Colonic mucosa (tissue), 4 donors: ENCODE measurements at places on chromosomes 5 and 9.

GRCh38 chr5:69416180-69416579 is 1.3 kb downstream of the MARVELD2 start:
- no peak for DNase-seq

DNA sequence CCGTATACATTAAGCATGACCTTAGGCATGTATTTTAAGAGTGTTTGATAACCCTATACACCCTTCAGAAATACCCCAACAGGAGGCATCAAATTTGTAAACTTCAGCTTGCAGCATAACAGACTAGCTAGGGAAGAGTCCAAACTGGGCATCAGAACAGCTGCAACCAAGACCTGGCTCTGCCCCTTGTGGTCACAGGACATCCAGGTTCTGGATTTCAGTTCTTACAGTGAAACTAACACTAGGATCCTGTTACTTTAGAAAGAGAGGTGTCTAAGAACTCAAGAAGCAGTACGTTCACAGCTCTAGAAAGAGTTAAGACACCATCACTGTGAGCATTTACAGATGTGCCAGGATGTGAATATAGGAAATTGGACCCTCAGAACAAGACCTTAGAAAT is 229.8 kb downstream of the BNC2 start:
- DNase-seq, result no peak

- DNase-seq, result no peak
These were observed 60.3 kb downstream of the UBE2QL1 start for GRCh38 chr5:6508931-6509330.

DNA sequence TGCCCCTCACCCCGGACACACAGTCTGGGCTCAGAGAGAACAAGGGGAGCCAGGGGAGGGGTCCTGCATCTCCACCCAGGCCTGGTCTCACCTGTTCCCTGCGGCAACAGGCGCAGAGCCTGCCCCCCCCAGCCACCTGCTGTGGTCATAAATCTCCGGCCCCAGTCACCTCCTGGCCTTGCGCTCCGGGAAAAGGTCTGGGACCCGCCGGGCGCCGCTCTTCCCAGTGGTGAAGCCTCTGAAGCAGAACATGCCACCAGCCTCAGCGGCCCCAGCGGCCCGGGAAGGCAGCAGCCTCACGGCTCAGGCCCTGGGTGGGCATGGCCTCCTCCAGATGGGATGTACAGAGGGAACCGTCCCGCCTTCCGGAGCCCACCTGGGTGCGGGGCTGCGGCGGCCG is 20.6 kb downstream of the NOTCH1 start:
- no peak for DNase-seq

- DNase-seq, result no peak
These were observed 31.6 kb downstream of the RGMB start for GRCh38 chr5:98805070-98805469.

DNA sequence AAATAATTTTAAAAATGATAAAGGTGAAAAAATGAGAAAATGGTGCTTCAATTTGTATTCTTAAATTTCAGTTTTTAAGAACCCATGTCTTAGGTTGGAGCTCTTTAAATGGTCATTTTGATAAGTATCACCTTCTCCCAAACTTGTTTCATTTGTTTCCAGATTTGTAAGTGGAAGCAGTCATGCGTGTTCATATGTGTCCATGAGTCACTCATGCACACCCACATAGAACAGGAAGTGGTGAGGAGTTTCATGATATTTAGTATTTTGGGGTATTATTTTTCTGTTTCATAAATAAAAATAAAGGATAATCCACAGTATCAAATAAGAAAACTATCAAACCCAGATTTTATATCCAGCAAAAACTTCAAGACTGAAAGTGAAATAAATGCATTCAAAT is 570.4 kb upstream of the ST8SIA4 start:
- DNase-seq, result no peak

DNA sequence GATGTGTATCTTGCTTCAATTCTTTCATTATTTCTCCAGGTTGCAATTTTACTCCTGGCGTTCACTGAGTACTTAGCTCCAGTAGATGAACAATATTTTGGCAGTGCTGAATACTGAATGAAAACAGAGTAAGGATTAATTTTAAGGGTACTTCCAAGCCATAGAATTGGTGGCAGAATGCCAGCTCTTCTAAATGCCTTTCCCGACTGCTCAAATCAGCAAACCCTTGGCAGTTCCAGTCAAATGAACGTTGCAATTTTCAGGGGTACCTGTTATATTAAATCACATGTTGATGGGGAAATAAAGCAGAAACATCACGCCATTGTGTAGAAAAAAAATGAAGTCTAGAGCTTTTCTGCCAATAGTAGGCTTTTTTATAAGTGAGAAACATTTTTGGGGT is 282.4 kb upstream of the RPS23 start:
- no peak for DNase-seq

DNA sequence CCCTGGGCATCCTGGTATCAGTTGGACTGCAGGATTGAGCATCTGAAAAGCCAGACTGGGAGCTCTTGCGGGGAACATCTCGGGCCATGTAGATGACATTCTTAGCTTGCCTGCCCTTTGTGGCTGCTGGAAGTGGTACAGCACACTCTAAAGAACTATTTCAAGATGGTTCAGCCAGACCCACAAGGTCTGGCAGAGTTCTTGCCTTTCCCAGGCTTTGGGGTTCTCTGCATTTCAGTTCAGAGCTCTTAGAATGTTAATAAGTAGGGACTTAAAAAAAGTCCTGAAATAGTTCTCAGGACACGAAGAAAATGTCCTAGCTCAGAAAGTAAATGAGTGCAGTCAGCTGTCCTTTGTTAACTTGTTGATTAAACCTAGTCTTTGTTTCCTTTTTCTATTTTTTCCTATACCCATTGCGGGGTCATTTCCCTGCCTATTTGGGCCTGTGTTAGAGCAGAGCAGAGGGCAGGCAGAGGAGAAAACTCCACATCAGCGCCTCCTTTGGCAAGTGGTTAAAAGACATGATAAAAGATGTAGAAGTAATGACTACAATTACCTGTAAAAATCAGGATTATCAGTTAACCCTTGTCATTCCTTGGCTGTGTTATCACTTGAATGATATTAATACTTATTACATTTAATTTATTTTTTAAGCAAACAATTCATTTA is 291.5 kb downstream of the ZSWIM6 start:
- no peak for DNase-seq

DNA sequence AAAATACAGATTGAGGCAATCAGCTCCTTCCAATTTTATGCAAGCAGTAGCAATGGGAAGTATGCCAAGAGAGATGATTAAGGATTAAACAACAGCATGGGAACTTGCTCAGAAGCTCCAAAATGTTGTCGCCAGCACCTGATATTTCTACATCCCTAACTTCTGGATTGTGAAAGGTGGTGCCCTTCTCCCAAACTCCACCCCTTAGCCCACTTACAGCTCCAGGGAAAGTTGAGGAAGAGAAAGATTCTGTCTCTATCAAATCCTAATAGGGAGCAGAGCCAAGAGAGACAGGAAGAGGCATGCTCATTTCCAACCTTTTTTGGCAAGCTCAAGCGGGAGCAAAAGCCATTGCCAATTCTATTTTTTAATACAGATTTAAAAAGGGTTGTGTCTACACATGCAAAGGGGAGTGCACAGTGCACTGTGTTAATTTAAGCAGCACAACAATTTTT is 92.4 kb upstream of the NR3C1 start:
- no peak for DNase-seq

GRCh38 chr9:21154018-21154608 is 12.3 kb downstream of the IFNA21 start:
- no peak for DNase-seq

DNA sequence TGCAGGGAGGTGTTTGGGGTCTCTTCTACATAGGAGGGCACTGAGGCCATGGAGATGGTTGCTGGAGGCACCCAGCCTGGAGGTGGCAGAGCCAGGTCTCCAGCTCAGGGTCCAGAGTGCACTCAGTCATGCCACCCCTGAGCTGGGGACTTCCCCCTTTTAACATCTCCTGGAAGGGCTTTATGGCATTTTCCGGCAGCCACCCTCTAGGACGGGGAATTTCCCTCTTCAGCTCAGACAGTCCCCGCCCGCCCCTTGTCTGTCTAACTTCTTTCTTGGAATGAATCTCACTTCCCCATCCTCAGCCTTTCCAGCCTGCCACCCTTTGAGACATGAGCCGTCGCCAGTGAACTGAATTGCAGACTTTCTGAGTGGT is 49.9 kb downstream of the COL15A1 start:
- DNase-seq, result peak; percentile 49

- no peak for DNase-seq
These were observed 7.9 kb upstream of the RFESD start for GRCh38 chr5:95638632-95639031.

DNA sequence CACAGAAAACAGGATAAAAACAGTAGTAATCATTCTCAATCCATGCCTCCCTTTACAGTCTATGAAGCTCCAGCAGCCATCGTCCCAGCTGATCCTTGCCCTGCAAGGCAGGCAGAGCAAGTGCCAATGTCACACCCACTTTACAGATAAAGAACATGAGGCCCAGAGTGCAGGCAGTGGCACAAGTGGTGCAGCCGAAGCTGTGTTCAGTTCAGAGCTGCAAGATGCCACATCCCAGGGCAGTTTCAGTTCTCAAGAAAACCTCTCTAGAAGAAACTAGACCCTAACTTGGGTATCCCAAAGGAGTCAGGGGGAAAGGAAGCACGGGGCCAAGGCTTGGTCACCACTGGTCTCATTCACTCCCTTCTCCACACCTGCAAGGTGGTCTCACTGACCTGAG is 34.6 kb upstream of the CPLX2 start:
- no peak for DNase-seq

DNA sequence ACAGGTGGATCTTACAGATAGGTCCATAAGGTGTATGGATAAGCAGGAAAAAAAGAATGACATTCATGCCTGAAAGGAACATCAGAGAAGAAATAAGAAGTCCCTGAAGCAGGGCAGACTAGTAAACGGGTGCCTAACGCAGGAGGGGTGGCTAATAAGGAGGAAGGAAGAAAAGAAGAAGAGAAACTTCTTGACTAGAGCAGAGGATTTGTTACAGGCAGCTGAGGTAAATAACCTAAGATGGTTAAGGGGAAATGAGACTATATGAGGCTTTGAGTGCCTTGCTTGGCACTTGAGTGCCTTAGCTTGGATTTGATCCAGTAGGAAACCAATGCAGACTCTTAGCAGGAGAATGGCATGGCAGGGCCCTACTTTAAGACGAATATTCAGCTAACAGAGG is 313.5 kb upstream of the PDE4D start:
- DNase-seq, result no peak

GRCh38 chr5:135399794-135400542 is 937 bp upstream of the MACROH2A1 start:
- DNase-seq, result no peak

GRCh38 chr5:52990528-52990925 is 1.4 kb downstream of the ITGA2 start:
- no peak for DNase-seq

- no peak for DNase-seq
These were observed 152.6 kb downstream of the MED27 start for GRCh38 chr9:131927091-131927490.

DNA sequence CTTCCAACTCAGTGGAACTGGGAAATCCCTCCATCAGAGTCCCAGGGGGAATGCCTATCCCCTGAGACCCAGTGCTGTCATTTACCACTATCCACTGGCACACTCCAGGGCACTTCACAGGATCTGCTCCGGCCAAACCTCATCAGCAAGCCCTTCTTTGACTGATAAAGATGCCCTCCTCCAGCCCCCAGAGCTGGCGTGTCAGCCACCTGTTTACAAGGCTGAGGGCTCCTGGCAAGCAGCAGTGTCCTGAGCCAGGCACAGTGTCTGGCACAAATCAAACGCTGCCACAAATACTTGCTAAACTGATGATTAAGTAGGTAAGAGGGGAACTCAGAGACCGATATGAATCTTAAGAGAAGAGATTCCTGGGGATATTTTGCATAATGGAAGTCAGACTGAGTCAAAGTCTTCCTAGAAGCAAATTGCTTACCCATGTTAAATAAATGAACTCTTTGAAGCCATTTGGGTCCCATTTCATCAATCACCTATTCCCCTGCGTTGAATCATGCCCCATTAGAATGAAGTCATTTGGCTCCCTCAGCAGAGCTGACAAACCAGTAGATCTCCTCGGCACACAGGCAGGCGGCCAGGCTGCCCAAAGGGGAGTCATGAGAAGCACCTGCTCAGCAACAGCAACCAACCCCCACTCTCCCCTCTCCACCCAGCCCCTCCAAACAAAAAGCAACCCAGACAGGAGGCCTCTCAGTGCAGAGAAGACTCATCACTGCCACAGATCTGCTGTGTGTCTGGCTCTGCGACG is 97.4 kb downstream of the CDK5RAP2 start:
- DNase-seq, result no peak

DNA sequence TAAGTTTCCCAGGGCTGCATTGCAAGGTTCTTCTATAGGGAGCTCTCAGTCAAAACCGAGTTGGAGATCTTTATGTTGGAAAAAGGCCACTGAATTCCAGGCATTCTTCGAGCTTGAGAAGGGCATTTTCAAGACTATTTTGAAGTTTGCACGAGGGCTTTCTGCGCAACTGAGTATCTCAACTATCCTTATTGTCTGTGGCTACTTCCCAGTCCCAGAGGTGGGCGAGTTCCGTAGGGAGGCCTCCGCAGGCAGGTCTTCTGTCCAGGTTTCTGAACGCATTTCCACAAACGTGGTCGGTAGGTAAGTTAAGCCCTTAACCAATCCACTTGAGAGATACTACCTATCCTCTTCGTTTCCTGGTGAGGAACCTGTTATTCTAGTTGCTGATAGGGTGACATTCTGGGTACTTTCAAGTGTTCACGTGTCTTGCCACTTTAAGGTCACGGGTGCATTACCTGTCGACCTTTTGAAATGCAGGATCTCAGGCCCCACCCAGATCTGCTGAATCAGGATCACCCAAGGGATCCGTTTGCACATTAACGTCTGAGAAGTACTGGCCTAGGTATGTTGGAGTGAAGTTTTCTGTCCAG is 51.4 kb upstream of the TJP2 start:
- peak; percentile 83 for DNase-seq

- no peak for DNase-seq
These were observed 16.3 kb upstream of the PITX1 start for GRCh38 chr5:135050244-135050767.

GRCh38 chr5:97181856-97182545 is 1.0 kb downstream of the RIOK2 start:
- no peak for DNase-seq

- no peak for DNase-seq
These were observed 58.1 kb upstream of the ZNF354A start for GRCh38 chr5:178788381-178789085.

DNA sequence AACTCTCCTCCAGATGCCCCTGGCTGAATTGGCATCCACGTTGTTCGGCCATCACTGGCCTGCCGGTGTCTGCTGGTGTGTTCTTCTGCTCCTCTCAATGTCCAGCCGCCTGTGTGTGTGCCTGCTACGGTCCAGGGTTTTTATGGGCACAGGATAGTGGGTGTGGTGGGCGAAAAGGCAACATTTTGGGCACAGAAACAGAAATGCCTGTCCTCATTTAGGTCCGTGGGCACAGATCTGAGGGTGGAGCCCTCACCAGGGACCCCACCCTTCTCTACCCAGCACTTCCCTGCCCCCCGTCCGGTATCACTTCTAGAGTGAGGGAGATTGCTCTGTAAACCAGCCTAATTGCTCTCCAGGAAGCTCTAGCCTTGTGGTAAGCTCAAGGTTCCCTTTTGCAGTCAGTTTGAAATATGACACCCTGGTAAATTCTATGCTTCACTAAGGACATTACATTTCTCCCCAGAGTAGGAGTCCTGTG is 410.1 kb downstream of the MAT2B start:
- peak; percentile 72 for DNase-seq
